Stimulated activated effector memory CD8-positive, alpha-beta T cell treated with anti-CD3 and anti-CD28 coated beads, Interleukin-12 subunit alpha, Interleukin-12 subunit beta, amount 100 ng/mL, for 72 hours (primary cell): ENCODE measurements at places on chromosomes 7 and 10.

- no peak for DNase-seq
Measured at GRCh38 chr10:13614530-13615332, 28.0 kb downstream of the PRPF18 start.

DNA sequence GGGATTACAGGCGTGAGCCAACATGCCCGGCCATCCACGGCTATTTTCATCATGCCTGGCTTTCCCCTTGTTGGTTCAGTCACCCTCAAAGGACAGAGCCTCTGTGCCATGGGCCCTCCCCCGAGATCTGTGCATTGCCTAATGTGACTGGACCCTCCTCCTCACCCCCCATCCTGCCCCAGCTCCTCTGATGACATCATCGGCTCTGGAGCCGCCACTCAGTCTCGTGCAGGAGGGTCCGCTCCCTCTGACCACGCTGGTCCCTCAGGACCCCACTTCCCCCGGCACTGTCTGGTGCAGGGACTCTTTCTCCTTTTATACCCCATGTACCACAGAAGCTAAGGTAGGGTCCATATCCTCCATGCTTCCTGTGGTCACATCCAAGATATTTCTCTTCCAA is 33.2 kb upstream of the BAIAP2L1 start:
- DNase-seq, result no peak

DNA sequence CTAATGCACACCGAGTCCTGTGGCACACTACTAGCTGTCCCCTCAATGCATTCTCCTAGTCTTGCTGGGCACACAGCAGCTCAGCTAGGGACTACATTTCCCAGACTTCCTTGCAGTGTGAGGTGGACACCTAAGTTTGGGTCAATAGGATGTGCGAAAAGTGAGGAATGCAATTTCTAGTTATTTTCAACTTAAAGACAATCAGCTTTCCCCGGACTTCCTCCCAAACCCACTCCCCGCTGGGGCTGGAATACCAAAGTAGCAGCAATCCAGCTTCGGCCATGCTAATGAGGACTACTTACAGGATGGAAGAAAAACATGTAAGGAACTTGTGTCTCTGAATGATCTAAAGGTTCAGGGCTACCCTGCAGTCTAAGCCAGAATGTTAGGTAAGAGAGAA is 286.4 kb upstream of the LRRN3 start:
- no peak for DNase-seq

- no peak for DNase-seq
Measured at GRCh38 chr7:107007007-107007891, 37.3 kb upstream of the PRKAR2B start.

- DNase-seq, result no peak
Measured at GRCh38 chr7:111045449-111045848, 45.5 kb upstream of the LRRN3 start.

DNA sequence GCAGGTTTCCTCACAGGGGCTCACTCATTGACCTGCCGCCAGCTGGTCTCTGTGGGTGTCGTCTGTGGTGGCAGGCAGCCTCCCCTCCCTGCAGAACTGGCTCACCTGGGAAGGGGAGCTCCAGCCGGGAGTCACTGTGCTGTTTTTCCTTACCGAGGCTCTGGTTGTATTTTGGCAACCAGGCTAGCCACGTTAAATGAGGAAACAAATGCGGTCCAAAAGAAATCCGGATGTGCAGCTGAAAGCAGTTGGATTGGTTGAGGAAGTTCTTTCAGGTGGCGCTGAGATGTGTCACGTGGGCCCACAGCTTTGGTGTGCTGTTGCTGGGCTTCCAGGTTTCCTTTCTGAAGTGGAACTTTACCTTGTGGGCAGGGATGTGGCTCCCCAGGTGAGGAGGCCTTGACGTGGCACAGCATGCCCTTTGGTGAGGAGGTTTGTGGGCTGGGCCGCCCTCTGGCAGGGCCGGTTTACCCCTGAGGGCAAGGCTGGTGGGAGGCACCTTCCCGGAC is 14.2 kb downstream of the MTURN start:
- DNase-seq, result no peak

GRCh38 chr10:121444520-121445165 is 153.6 kb downstream of the FGFR2 start:
- DNase-seq, result no peak

DNA sequence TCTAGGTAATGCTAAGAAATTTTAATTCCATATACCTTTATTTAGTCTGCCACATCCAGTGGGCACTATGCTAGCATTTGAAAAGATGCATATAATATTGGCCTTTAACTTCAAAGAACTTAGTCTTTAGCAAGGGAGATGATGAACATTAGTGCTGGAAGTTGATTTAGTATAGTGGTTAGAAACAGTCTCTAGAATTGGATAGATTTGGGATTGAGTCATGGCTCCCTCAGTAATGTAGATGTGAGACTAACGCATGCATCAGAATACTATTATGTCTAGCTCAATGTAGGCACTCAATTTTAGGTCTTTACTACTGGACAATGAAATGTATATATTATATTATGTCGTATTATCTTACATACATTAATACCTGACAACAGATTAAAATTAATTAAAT is 5.8 kb downstream of the DKK1 start:
- no peak for DNase-seq

DNA sequence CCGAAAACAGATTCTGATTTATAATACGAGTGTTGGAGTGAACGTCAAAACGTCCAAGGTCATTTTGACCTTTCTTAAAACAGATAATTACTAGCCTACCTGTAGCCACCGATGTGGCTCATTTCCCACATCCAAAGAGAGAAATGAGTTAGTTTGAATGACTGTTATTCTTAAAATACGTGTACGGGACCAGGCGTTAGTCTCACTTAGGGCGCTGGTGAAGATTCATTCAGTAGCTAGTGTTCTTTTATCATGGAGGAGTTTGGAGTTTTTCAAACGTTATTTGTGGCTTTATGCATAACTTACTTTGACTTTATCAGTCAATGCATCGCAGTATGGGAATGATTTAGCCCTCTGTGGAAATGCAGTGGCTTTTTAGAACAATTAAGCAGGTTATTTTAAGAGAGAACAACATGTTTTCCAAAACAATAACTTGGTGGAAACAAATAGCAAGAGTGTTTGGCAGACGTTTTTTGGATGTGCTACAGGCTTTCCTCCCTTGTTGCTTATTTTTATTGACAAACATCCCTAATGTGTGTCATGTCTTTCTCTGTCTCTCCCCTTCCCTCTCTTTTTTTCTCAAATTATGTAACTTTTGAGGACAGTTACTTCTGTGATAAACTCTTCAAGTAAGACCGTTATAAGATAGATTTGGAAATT is 1.6 kb downstream of the BICC1 start:
- no peak for DNase-seq

DNA sequence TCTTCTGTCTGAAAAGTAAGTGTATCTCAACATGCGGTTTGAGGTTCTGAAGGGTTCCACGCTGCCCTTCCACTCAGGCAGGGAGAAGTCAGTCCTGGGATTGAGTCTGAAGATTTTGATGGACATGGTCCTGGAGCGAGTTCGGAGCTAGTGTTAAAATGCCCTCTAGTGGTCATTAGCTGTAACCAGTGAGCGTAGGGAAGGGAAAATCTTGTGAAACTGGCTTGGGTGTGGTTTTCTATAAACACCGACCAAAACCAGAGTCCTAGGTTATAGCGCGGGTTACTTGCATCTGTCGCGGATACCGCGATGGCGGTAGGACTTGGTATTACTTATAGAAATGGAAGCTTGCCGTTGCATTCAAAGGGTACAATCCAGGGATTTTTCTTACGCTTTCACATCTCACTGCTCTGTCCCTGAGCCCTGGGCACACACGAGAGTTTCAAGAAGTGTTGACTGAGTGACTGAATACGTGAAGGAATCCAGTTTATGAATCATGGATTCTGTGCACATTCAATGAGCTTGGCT is 348.2 kb upstream of the C7orf33 start:
- DNase-seq, result no peak

GRCh38 chr7:12709726-12710502 is 22.5 kb downstream of the ARL4A start:
- DNase-seq, result no peak

- no peak for DNase-seq
Measured at GRCh38 chr7:117143580-117143979, 179.3 kb downstream of the WNT2 start.

GRCh38 chr10:117721873-117722272 is 179.3 kb downstream of the EMX2 start:
- DNase-seq, result no peak

- DNase-seq, result no peak
Measured at GRCh38 chr10:104021246-104021645, 54.3 kb downstream of the SLK start.

DNA sequence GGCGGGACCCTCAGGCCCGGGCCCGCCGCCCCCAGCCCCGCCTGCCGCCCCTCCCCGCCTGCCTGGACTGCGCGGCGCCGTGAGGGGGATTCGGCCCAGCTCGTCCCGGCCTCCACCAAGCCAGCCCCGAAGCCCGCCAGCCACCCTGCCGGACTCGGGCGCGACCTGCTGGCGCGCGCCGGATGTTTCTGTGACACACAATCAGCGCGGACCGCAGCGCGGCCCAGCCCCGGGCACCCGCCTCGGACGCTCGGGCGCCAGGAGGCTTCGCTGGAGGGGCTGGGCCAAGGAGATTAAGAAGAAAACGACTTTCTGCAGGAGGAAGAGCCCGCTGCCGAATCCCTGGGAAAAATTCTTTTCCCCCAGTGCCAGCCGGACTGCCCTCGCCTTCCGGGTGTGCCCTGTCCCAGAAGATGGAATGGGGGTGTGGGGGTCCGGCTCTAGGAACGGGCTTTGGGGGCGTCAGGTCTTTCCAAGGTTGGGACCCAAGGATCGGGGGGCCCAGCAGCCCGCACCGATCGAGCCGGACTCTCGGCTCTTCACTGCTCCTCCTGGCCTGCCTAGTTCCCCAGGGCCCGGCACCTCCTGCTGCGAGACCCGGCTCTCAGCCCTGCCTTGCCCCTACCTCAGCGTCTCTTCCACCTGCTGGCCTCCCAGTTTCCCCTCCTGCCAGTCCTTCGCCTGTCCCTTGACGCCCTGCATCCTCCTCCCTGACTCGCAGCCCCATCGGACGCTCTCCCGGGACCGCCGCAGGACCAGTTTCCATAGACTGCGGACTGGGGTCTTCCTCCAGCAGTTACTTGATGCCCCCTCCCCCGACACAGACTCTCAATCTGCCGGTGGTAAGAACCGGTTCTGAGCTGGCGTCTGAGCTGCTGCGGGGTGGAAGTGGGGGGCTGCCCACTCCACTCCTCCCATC is 82.7 kb downstream of the PAX2 start:
- peak; percentile 44 for DNase-seq

DNA sequence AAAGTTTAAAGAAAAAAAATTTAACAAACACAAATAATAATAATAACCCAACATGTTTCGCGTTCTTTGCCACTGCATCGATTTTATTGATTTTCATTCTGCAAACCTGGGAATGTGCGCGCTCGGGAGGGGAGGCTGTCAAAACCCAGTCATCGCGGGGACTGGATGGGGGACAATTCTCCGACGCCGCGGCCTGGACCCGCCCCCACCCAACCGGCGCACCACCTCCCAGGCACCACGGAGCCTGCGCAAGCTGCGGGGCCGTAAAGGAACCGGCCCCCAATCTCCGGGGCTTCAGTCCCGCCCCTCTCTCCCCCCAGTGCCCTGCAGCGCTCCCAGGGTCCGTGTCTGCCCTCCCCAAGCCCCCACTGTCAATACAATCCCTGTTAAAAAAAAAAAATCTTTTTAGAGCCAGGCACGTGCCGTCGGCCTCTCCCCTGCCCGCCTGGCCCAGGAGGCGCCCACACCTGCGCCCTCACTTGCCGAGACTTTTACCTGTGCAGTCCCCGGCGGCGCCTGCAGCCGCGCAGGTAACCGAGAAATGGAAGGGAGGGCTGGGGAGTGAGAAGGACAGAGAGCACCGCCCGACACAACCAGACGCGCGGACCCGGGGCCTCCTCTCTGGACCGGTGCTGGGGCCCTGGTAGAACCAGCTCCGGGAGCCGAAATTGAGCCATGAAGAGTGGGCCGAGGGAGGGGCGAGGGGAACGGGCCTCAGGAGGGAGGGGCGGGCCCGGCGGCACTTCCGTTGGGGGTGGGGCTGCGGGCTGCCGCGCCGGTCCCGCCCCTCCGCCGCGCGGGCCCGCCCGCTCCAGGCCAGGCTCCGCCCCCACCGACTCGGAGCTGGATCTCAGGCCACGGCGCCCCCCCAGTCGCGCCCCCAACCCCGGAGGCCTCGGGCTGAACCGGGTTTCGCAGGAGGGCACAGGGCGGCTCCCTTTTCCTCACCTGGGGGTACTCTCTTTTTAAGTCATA is 7.6 kb upstream of the ZNF503 start:
- no peak for DNase-seq

GRCh38 chr7:50620433-50620832 is 55.2 kb upstream of the DDC start:
- DNase-seq, result peak; percentile 23

DNA sequence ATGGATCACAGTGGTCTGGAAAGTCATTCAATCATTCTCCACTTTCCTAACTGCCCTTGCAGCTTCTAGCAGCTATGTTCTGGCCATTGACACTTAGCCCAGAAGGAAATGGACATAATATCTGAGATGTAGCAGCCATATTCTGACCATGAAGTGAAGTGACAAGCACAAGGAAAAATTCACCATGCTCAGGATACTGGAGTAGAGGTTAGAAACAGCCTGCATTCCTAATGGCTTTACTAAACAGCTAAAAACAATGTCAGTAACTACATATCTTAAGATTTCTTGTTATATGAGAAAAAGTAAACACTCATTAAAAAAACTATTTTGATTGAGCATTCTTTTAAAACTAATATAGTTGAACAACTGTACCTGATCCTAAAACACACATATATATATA is 443.8 kb downstream of the MAGI2 start:
- no peak for DNase-seq

DNA sequence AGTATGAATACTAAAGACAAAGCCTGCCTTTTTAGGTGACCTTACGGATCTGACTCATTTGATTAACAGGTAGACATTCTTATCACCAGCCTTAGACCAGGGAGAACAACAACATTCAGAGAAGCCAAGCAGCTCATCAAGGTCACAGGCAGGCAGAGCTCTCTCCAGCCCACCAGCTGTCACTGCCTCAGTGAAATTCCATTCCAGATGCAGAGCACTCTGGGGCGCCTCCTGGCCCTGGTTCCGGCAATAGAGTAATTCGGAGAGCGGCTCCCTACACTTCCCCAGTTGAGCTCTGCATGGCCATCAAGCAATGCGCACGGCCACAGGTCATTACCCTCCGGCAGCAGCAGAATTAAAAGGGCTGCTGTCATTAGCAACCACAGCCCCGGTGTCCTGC is 164.7 kb downstream of the TCERG1L start:
- no peak for DNase-seq

DNA sequence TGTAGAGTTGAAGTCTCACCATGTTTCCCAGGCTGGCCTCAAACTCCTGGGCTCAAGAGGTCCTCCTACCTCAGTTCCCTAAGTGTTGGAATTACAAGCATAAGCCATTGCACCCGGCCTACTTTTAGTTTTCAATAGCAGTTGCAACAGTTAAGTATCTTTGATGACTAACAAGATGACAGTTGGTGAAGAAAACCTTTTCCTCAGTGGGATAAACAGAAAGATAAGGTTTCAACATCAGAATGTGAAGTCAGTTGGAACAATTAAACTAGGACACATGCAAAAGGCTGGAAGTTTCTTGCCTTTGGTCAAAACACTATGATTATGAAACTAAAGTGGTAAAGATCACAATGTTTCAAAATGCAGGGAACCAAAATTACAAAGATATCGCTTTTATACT is 169.2 kb downstream of the ZNF438 start:
- no peak for DNase-seq
